ENCODE measurements at places on chromosomes 1 and 21. TPM values are rescaled to one million over a fixed set of nuclear protein-coding genes. Genes with fewer than 3 reads are reported as not detected.

DNA sequence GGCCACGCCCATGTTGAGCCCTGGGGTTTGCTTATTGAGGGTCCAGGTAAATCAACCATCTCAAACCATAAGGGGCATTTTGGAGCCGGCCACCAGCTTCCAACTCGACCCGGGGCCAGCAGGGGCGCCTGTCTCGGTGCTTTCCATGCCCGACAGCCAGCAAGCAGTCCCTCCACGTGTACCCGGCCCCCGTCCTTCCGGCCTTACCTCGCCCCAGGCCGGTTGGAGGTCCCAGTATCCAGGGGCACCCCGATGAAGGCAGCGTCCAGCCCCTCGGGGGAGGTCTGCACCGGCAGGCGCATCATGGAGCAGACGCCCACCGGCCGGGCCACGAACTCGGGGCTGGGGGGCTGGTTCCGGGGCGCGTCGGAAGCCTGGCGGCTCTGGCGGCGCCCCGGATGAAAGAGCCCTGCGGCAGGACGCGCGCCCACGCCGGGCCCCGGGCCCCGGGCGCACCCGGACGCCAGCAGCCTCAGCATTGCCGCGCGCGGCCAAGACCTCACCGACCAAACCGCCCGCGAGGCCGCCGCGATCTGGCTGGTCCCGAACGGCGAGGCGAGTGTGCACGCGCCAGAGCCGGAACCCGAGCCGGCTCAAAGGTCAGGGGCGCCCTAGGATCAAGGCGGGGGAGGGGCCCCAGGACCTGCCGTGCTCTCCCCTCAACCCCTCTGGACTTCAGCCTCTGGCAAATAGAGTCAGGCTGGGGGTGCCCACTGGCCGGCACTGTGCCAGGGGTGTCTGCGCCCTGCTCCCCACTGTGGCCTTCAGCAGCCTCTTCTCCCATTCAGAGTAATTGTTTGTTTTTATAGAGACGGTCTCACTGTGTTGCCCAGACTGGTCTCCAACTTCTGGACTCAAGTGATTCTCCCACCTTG lies at the start of gene AGMAT:
TSS of gene AGMAT (minus strand) at position 563 of the 875 bp plus-strand sequence. CDS start at position 479, 84 bp downstream.
- no peak within 1 kb of the TSS for H3K27ac ChIP-seq
- no peaks in the 10 kb centered on the region for H3K27me3 ChIP-seq
- DNase-seq = peak; percentile 96
- no peaks in the 10 kb centered on the region for H3K36me3 ChIP-seq

DNA sequence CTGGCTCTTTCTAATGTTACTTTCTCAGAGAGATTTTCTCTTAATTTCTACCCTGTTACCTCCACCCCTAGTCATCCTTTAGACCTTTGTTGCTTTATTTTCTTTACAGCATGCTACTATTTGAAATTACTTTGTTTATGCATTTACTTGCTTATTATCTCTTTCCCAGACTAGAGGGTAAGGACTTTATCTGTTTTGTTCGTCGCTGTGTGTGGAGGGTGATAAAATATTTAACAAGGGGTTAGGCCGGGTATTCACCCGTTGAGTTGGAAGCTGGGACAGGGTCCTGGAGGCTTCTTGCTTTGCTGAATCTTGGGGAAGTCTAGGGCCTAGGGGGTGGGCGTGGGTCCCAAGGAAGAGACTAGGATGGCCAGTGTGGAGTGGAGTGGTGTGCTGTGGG lies 43.6 kb downstream of the CDC14A start:
- no peak overlapping the region for H3K4me3 ChIP-seq
- no peaks in the 10 kb centered on the region for H3K4me1 ChIP-seq
- H3K36me3 ChIP-seq = peaks cover 35% of the 10 kb centered on the region
- H3K27ac ChIP-seq = no peak overlapping the region
- no peaks in the 10 kb centered on the region for H3K27me3 ChIP-seq

DNA sequence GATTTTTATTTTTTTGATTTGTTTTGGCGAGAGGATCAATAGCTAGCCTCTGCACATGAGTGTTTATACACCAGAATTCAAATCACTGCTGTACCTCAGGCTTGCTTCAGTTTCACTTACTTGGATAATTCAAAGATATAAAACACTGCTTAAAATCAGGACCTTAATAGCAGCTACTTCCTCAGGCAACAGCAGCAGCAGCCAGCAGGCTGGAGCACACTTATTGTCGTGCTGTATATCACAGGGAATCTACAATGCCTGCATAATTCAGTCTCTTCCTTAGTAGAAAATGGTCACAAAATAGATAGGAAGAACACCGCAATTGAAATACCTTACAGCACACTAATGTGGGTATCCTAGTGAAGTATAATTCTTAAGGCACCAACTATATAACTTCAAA lies 497.3 kb downstream of the NEGR1 start:
- no peaks in the 10 kb centered on the region for H3K4me1 ChIP-seq
- no peaks in the 10 kb centered on the region for H3K36me3 ChIP-seq
- H3K27ac ChIP-seq = no peak overlapping the region
- H3K27me3 ChIP-seq = no peaks in the 10 kb centered on the region

- H3K36me3 ChIP-seq = peaks cover 66% of the 10 kb centered on the region
- no peaks in the 10 kb centered on the region for H3K4me1 ChIP-seq
- no peak overlapping the region for H3K4me3 ChIP-seq
Measured at GRCh38 chr21:42900446-42900845, 7.3 kb downstream of the NDUFV3 start.

GRCh38 chr1:43769350-43769908 lies 62.1 kb downstream of the ST3GAL3 start:
- H3K36me3 ChIP-seq = no peaks in the 10 kb centered on the region
- DNase-seq = no peak
- H3K4me1 ChIP-seq = peaks cover 17% of the 10 kb centered on the region
- H3K27me3 ChIP-seq = no peaks in the 10 kb centered on the region

- no peaks in the 10 kb centered on the region for H3K36me3 ChIP-seq
- H3K27ac ChIP-seq = no peak overlapping the region
- peak; percentile 96 for DNase-seq
- H3K4me1 ChIP-seq = no peaks in the 10 kb centered on the region
- peaks cover 17% of the 10 kb centered on the region for H3K27me3 ChIP-seq
Measured at GRCh38 chr1:204162494-204163074, 3.6 kb downstream of the REN start.

GRCh38 chr1:42424201-42424600 lies 31.6 kb downstream of the ZMYND12 start:
- no peak overlapping the region for H3K4me3 ChIP-seq
- H3K36me3 ChIP-seq = no peaks in the 10 kb centered on the region
- no peak for DNase-seq

DNA sequence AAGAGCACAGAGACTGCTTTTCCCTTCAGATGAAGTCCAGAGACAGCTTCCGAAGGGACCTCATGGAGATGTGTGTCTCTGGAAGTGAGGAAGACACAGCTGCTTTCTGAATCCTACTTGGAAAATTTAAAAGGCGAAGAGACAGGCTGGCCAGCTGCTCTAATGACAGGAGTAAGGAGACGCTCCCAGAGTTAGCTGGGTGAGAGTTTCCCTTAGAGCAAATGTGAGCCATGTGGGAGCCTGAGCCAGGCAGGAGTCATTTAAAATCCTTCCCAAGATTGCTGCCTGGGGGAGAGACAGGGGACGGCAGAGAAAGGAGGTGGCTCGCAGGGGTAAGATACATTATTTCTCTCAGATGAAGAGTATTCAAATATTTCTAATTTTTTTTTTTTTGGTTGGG lies 53.1 kb downstream of the ZNF326 start:
- H3K36me3 ChIP-seq = no peaks in the 10 kb centered on the region
- no peak overlapping the region for H3K4me3 ChIP-seq
- no peaks in the 10 kb centered on the region for H3K27me3 ChIP-seq
- DNase-seq = no peak
- H3K27ac ChIP-seq = no peak overlapping the region
- peaks cover 6% of the 10 kb centered on the region for H3K4me1 ChIP-seq

GRCh38 chr1:170340308-170340707 lies 191.7 kb upstream of the GORAB start:
- no peaks in the 10 kb centered on the region for H3K36me3 ChIP-seq
- no peaks in the 10 kb centered on the region for H3K4me1 ChIP-seq
- no peak overlapping the region for H3K4me3 ChIP-seq
- no peaks in the 10 kb centered on the region for H3K27me3 ChIP-seq

The NDUFV3 gene
- total RNA-seq = 25.8 TPM

The CFAP107 gene
- total RNA-seq = not detected

The LHX8 gene
- total RNA-seq = not detected

The TEDDM1 gene
- not detected for total RNA-seq

The KRTAP19-3 gene
- not detected for total RNA-seq

The NUP133 gene
- total RNA-seq = 67.8 TPM
